ENCODE measurements at places on chromosomes 12 and 14. TPM values are rescaled to one million over a fixed set of nuclear protein-coding genes. Genes with fewer than 3 reads are reported as not detected.
A peak's percentile ranks its signal among the peaks of the same experiment; 100 is the strongest.

GRCh38 chr14:70748422-70748821 is 60.9 kb downstream of the MAP3K9 start:
- no peaks in the 10 kb centered on the region for H3K27me3 ChIP-seq
- H3K27ac ChIP-seq: no peak overlapping the region
- H3K4me3 ChIP-seq: no peak overlapping the region
- no peak for DNase-seq
- no peaks in the 10 kb centered on the region for H3K4me1 ChIP-seq
- H3K36me3 ChIP-seq: peaks cover 5% of the 10 kb centered on the region

- peak; percentile 50 for DNase-seq
- no peak overlapping the region for H3K4me3 ChIP-seq
- H3K36me3 ChIP-seq: no peaks in the 10 kb centered on the region
- peaks cover 17% of the 10 kb centered on the region for H3K4me1 ChIP-seq
These were observed 3.5 kb upstream of the KLRD1 start for GRCh38 chr12:10304161-10304574.

DNA sequence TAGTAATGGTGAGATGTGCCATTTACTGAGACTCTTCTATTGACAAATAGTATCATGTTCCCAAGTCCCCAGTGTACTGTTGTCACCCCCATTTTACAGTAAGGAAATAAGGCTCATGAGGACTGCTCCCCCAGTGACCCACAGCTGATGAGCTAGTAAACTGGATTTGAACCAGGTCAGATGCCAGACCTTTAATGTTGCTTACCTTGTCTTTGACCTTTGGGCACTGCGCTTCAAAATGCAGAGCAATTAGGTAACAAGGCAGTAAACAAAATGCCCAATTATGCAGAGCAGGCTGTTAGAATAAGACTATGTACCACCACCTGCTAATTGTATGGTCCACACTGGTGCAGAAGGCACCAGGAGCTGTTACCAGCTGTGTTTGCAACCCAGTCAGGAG is 38.5 kb upstream of the RIN3 start:
- no peak overlapping the region for H3K27ac ChIP-seq
- no peaks in the 10 kb centered on the region for H3K27me3 ChIP-seq
- no peak overlapping the region for H3K4me3 ChIP-seq
- H3K36me3 ChIP-seq: no peaks in the 10 kb centered on the region
- H3K4me1 ChIP-seq: no peaks in the 10 kb centered on the region

DNA sequence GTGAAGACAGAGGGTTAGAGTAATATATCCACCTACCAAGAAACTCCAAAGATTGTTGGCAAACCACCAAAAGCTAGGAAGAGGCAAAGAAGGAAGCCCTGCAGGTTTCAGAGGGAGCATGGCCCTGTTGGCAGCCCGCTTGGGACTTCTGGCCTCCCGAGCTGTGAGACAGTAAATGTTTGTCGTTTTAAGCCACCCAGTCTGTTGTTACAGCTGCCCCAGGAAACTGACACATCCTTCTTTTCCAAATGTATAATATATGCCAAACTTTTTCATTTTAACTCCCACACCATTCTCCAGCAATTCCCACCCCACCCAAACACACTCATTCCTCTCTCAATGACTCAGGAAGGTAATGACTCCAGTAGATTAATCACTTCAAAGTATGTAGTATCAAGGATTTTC is 74.0 kb downstream of the RPS29 start:
- no peaks in the 10 kb centered on the region for H3K27me3 ChIP-seq
- DNase-seq: no peak
- no peaks in the 10 kb centered on the region for H3K36me3 ChIP-seq
- H3K4me1 ChIP-seq: no peaks in the 10 kb centered on the region

GRCh38 chr12:25422241-25422640 is 130.8 kb downstream of the LMNTD1 start:
- no peak for DNase-seq
- no peaks in the 10 kb centered on the region for H3K27me3 ChIP-seq
- H3K36me3 ChIP-seq: no peaks in the 10 kb centered on the region
- H3K27ac ChIP-seq: no peak overlapping the region
- H3K4me3 ChIP-seq: no peak overlapping the region
- no peaks in the 10 kb centered on the region for H3K4me1 ChIP-seq

GRCh38 chr14:89477391-89477790 is 60.4 kb upstream of the FOXN3 start:
- DNase-seq: no peak
- H3K4me1 ChIP-seq: no peaks in the 10 kb centered on the region
- no peaks in the 10 kb centered on the region for H3K27me3 ChIP-seq
- H3K4me3 ChIP-seq: no peak overlapping the region
- no peak overlapping the region for H3K27ac ChIP-seq

DNA sequence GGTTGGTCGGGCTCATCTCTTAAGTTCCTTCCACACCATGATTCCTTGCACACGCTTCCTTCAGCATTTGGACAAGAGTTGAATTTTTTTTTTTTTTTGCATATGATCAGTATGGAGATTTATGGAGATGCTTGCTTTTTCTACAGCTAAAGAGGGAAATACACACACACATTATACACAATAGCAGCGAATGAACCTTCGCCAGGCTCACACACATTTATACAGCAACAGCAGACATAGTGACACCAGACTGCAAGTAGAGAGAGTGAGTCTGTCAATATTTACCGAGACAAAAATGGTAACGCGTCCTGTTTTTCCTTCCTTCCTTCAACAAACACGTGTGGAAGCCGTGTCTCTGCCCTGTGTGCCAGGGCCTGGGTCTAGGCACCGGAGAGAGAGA is 897.9 kb downstream of the BCL11B start:
- H3K27ac ChIP-seq: no peak overlapping the region
- no peak for DNase-seq
- H3K36me3 ChIP-seq: no peaks in the 10 kb centered on the region
- no peaks in the 10 kb centered on the region for H3K27me3 ChIP-seq
- H3K4me3 ChIP-seq: no peak overlapping the region

- H3K27ac ChIP-seq: no peak overlapping the region
- no peaks in the 10 kb centered on the region for H3K36me3 ChIP-seq
- H3K4me1 ChIP-seq: peaks cover 31% of the 10 kb centered on the region
- DNase-seq: no peak
- H3K27me3 ChIP-seq: no peaks in the 10 kb centered on the region
These were observed 485 bp downstream of the PELI2 start for GRCh38 chr14:56118611-56119181.

DNA sequence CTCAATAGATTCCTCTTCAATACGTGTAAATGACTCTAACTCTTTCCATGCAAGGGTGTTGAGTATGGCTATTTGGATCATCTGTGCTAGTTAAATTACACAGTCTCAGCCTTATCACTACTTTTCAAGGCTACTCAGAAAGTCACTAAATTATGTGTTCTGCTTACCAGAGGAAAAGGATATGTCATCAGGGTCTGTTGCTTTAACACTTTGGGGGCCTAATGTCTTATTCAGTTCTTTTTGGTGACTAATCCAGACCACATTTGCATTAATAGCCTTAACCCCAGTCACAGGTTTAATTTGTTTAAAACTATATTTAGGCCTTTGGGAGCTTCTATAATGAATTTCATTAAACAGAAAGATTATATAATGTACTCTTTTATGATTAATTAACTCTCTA is 649.3 kb downstream of the RPS29 start:
- DNase-seq: no peak
- no peaks in the 10 kb centered on the region for H3K36me3 ChIP-seq
- no peaks in the 10 kb centered on the region for H3K4me1 ChIP-seq
- no peak overlapping the region for H3K4me3 ChIP-seq
- no peak overlapping the region for H3K27ac ChIP-seq

DNA sequence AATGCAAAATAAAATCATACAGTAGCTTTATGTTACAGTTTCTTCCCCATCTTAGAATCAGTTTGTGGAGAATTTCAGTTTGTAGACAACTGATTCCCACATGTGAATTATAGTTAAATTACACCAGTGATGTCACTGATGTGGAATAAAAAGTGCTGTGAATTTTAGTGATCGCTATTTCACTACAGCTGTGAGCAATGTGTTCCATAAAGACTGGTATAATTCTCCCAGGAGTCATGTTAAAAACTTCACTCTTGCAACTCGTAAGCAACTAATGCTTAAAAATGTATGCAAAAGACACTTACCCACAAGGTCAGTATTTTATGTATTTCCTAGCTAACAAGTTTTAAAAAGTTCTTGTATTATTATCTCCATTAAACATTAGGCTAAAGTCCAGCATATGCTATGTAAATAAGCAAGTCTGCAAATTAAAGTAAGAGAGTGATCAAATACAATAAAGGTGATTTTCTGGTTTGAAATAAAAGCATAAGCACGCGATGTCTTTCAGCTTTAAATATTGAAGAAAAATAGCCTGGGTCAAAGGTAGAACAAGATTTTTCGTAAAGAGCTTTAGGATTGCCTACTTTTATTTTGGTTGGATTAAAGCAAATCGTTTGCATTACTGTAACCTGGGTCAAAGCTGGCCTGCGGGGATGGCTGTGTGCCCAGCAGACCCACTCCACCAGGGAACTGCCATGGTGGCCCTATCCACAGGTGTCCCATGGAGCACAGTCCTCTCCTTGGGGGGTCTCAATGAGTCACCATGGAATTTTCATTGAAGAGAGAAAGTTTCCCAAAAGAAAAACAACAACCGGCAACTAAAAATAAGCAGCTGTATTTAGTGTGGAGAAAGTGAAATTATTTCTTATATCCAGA is 12.7 kb upstream of the LRIG3 start:
- H3K27ac ChIP-seq: no peak overlapping the region
- H3K36me3 ChIP-seq: no peaks in the 10 kb centered on the region
- no peaks in the 10 kb centered on the region for H3K27me3 ChIP-seq

DNA sequence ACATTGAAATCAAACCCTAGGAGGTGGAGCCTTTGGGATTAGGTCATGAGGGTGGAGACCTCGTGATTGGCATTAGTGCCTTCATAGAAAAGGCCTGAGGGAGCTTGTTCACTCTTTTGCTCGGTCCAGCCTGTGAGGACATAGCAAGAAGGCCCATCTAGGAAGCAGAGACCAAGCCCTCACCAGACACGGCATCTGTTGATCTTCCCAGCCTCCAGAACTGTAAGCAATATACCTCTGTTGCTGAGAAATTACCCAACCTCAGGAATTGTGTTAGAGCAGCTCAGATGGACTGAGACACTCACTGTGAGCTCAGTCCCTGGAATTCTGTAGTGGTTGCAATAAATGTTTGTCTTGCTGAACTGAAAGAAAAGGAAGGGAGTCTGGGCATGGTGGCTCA is 116.2 kb upstream of the MAP1LC3B2 start:
- H3K4me1 ChIP-seq: no peaks in the 10 kb centered on the region
- H3K4me3 ChIP-seq: no peak overlapping the region
- DNase-seq: no peak
- no peak overlapping the region for H3K27ac ChIP-seq
- H3K27me3 ChIP-seq: no peaks in the 10 kb centered on the region

TAS2R46 gene
- total RNA-seq: 0.93 TPM

GRCh38 chr12:97995559-97995958 is 519.8 kb upstream of the TMPO start:
- H3K4me3 ChIP-seq: no peak overlapping the region
- no peaks in the 10 kb centered on the region for H3K27me3 ChIP-seq
- H3K36me3 ChIP-seq: no peaks in the 10 kb centered on the region
- H3K27ac ChIP-seq: no peak overlapping the region
- no peak for DNase-seq
- no peaks in the 10 kb centered on the region for H3K4me1 ChIP-seq

GRCh38 chr12:946212-946611 is 3.3 kb downstream of the RAD52 start:
- no peaks in the 10 kb centered on the region for H3K27me3 ChIP-seq
- H3K27ac ChIP-seq: no peak overlapping the region
- H3K4me1 ChIP-seq: peaks cover 15% of the 10 kb centered on the region
- H3K36me3 ChIP-seq: no peaks in the 10 kb centered on the region

DNA sequence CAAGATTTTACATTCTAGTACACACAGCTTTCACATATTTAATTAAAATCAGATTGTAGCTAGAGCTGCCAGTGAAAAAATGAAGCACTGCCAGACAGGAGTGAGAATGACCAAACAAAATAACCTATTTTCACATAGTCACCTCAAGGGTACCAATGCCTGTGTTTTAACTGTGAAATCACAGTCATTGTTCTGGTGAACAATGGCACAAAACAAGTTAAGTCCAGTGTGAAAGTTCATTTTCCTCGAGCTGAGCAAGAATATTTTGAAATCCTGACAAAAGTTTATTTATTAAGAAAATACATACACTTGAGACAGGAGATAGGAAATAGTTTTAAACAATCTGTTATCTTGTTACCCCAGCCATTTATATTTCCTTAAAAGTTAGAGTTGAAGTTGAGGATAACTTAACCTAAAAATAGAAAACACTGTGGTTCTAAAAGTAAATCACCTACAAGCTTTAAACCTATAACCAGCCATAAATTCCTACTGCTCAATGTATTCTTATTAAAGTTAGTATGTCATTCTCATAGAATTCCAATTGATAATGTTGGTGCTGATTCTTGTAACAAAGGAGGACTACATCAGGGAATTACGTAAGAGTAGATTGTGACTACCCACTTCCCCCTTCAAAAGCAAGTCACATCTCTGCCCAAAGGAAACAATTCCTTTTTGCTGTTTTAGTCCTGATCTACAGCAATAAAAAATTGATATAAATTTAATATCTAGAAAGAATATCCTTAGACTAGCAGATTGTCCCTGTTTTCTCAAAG is 15.9 kb downstream of the DENND5B start:
- H3K27ac ChIP-seq: no peak overlapping the region
- H3K4me1 ChIP-seq: no peaks in the 10 kb centered on the region
- H3K27me3 ChIP-seq: no peaks in the 10 kb centered on the region
- DNase-seq: no peak
- H3K4me3 ChIP-seq: no peak overlapping the region

GRCh38 chr12:10012630-10013330 is 2.4 kb downstream of the CLEC12B start:
- H3K4me3 ChIP-seq: no peak overlapping the region
- no peak for DNase-seq
- no peaks in the 10 kb centered on the region for H3K36me3 ChIP-seq
- no peak overlapping the region for H3K27ac ChIP-seq

DNA sequence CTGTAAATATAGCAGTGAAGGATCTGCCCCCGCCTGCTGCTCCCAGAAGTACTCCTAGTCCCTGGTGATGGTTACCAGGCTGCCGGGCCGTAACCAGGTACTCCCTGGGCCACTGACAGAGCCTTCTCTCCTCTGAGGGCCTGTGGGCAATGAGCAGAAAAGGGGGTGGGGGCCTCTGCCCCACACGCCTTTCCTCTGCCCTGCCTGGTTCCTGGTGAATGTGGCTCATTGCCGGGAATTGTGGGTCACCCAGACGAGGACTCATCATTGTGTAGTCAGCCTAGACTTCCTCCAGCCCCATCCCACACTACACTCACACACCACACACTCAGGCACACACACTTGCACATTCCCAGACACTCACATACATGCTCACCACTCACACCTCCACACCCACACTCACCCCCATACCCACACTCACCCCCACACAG is 35.7 kb upstream of the ACTN1 start:
- H3K27ac ChIP-seq: no peak overlapping the region
- H3K4me1 ChIP-seq: no peaks in the 10 kb centered on the region
- DNase-seq: no peak

MYF5 gene
- total RNA-seq: not detected

TAS2R9 gene
- not detected for total RNA-seq

All from CD8-positive, alpha-beta memory T cell (primary cell).